Karpas-422 (cell line): ENCODE measurements at places on chromosomes 1 and 21.

DNA sequence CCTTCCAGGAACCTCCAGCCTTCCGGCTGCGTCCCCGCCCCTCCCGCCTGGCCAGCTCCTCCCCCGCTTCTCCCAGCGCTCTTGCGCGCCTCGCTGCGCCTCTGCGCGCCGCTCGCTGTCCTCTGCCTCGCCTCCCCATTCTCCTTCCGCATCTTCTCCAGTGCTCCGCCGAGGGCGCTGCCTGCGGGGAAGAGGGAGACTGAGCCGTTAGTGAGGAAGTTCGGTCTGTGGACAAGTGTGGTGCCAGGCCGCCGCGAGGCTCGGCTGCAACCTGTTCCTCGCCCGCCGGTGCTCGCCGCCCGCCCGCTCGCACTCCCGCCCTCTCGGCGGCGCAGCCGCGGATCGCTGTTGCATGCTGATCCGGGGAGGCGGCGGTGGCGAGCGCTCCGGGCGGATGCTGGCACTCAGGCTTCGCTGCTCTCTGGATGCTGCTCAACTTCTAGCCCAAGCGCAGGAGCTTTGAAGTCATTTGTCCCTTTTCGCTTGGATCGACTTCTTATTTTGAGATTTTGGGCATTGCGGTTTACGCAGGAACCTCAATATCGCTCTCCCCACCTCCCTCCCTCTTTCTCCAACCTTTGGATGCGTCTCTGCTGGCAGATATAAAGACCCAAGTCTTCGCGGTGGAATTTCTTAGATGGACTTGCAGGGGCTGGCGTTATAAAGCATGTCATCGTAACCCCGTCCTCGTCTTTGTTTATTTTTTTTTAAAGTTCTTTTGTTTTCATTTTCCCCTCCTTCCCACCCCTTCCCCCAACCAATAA lies 614 bp upstream of the CACNA1E start:
- no peak for DNase-seq

DNA sequence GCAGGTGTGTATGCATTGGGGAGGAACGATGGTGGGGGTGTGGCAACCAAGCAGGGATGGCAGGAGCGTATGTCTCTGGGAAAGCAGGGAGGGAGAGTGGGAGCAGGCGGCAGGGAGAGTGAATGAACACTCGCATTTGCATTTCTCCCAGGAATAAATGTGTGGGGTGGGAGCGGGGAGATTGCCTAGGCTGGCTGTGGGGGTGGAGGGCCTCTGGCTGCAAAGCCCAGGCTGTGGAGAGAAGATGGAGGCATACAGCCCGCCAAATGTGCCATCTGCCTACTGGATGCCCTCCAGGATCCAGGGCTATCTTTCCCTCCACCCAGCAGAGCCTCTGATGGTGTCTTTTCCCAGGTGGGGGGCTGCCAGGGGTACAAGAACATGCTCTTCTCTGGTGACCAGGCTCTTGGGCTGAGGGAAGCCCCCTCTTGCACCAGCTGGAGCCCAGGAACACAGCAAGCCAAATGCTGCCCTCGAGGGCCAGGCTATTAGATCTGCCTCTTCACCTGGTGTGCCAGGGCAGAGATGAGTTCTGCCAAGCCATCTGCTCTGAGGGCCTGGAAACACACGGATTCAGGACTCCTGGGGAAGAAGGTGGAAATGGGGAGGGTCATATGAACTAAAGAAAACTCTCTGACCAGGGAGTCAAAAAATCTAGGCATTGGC lies 1.7 kb upstream of the OPTC start:
- no peak for DNase-seq

DNA sequence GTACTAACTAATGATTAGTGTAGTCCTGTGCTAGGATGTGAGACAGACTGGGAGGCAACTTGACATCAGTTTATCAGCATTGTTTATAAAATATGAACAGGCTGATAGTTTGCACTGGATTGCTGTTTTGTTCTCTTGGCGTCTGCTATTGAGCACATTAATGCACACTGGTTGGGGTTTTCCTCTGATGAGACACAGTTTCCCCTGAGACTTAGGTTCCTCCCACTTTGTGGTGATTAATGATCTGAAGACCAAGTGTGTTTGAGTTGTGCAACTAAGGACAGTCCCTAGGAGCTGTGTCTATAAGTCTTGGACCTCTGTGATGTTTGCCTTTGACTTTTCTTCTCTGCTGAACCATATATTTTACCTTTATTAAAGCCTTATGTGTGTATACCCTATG lies 1015.4 kb downstream of the AMY1C start:
- no peak for DNase-seq

- DNase-seq = no peak
Measured at GRCh38 chr1:176558561-176558960, 95.6 kb downstream of the PAPPA2 start.

DNA sequence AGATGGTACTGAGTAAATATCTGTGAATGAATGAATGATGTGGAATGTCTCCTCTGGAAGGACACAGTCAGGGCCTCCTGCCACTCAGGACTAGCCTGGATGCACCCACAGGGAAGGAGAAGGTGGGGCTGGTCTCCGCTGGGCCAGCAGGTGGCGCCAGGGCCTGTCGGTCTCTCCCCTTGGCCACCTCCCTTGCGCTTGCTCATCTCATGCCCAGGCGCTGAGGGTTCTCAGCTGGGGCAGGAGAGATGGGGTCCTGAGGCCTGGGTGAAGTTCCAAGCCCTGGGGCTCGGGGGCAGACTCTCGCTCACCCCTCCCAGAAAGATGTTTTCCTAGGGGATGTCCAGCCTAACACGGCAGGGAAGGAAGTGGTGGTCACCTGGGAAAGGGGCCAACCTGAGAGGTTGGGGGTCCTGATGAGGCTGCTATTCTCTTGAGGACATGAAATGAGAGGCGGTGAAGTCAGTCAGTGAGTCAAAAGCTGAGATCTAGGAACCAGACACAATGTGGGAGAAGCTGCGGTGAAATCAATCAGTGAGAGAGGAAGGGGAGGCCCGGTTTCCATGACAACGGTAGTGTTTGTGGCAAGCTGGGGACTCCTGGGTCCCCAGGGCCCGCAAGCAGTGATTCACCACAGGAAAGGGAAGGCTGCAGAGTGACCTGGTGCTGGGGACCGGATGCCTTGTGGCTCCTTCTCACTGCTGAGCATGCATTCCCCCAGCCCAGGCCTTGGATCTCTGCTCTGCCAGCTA lies 14.6 kb upstream of the MEX3A start:
- DNase-seq = peak; percentile 93

DNA sequence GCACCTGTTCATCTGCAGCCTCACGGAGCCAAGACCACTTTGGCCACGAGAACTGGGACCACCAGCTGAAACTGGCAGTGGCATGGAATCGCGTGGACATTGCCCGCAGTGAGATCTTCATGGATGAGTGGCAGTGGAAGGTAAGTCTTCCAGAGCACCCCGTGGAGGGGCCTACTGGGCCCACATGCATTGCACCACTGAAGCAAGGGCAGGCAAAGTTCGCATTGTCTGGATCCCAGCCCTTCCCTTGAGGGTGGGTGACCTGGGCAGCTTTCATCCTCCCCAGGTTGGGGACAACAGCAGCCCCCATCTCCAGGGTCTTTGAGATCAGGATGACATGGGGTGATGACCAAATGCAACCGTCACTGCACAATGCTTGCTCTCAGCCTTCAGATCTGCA lies 37.5 kb downstream of the TRPM2 start:
- no peak for DNase-seq

- no peak for DNase-seq
Measured at GRCh38 chr1:70171512-70171911, 33.9 kb downstream of the LRRC40 start.

- peak; percentile 74 for DNase-seq
Measured at GRCh38 chr1:200381256-200381984, 28.4 kb downstream of the ZNF281 start.

DNA sequence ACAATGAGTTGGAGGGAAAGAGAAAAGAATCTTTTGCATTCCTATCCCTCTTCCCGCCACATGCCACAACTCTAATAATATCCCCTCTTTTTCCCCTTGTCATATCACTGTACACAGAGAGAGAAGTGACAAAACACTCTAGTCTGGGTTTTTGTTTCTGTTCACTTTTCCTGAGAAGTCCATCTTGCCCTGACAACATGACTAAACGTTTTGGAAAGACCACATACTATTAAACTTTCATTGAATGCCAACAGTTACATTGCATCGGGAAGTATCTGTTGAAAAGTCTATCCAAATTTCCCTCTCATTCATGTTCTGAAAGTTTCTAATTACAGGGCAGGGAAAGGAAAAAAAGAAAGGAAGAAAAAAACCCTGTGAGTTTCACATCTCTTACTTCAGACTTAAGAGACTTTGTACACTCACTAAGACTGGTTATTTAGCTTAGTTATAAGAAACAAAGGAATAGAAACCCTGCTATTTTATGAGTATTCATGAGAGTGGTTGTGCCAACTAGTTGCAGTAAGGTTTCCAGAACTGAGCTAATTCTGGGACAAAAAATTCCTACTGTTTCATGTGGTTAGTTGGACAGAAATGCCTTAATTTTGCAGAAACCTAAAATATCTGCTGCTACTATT lies 16.9 kb downstream of the PLA2G4A start:
- no peak for DNase-seq

GRCh38 chr1:171898941-171899340 lies 57.6 kb downstream of the DNM3 start:
- DNase-seq = no peak

- DNase-seq = no peak
Measured at GRCh38 chr1:155744711-155745283, 55.9 kb downstream of the DAP3 start.

DNA sequence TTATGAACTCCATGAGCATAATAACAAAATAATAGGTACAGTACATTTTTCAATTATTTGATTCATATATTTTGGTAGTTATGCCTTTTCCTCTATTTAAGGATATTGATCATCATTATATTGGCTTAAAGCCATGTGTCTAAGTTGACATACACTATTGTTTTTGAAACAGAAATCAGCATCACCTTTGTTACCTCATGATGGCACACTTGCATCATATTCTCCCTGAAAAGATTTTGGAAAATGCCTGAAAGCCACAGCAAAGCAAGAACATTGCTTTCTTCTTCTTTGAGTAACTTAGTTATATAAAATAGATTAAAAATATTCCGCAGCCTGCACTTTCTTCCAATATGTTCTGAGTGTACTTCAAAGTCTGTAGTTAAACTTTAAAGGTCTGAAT lies 33.3 kb downstream of the TMPRSS15 start:
- DNase-seq = no peak

DNA sequence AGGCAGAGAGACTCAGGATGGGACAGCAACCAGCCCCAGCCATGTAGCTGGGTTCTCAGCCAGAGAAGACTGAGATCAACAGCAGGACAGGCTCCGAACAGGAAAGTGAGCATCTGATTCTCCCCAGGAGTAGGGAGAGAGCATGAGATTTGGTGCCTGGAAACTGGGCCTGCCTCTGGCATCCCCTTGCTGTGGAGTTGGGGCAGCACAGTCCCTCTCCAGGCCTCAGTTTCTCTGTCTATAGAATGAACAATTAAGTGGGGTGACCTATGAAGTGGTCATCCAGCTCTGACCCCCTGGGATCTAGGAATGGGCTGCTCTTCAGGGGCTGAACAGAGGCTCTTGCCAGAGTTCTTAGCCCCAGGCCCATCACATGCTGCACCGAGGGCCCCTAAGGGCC lies 55.6 kb downstream of the KLHDC7A start:
- DNase-seq = no peak

DNA sequence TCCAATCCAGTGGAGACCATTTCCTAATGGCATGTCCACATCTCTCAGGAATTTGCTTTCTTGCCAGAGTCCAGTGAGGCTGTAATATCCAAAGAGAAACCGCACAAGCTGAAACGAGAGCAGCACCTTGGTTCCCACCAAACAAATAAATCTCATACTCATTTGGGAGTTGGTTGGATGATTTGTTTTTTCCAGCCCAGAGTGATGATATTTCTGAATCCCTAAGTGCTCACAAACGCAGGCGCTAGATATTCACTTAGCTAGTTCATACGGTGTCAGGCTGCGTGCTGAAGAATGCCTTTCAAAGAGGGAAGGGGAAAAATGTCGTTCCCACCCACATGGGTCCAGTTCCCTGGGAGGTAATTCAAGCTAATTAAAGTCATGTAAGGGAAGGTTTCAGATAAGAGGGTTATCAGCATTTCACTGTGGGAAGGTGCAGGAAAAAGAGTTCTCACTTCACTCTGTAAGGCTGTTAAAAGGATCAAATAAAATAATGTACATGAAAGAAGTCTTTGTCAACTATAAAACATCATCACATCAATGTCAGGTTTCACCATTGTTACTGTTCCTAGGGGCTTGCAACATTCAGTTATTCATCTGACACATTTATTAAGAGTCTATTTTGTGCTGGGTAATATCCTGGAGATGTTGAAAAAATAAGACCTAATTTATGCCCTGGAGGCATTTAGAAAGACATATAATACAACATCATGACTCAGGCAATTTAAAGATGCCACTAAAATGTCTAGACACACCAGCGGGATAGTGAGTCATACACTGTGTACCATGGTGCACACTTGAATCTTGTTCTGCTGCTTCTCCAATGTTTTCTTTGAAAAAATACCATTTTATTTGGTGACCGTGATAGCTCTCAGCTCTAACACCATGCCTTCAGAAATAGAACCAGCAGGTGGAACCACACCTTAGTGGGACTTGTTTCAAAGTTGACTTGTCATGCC lies 19.3 kb downstream of the DPT start:
- DNase-seq = no peak

DNA sequence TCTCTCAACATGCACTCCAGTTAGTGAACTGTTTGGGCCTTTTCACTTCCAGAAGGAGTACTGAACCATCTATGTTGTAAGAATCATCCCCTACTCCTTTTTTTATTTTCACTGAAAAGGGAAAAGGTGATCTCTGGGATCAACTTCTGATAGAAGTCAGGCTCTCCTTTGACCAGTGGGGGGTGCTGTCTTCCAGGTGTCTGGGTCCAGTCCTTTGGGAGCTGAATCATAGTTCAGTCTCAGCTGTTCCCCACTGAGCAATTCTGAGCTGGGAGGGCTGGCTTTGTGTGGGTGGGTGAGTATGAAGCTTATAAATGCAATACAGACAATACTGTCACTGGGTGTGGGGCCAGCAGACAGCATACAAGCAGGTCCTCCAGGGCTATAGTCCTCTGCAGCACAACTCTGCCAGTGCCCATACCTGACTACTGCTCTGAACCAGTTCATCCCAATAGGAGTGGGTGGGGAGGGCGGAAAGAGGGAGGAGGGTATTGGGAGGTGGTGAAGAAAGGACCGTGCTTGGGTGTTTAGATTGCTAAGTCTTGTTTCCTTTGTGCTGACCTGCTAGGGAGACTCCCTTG lies 12.5 kb upstream of the SARS1 start:
- peak; percentile 81 for DNase-seq

DNA sequence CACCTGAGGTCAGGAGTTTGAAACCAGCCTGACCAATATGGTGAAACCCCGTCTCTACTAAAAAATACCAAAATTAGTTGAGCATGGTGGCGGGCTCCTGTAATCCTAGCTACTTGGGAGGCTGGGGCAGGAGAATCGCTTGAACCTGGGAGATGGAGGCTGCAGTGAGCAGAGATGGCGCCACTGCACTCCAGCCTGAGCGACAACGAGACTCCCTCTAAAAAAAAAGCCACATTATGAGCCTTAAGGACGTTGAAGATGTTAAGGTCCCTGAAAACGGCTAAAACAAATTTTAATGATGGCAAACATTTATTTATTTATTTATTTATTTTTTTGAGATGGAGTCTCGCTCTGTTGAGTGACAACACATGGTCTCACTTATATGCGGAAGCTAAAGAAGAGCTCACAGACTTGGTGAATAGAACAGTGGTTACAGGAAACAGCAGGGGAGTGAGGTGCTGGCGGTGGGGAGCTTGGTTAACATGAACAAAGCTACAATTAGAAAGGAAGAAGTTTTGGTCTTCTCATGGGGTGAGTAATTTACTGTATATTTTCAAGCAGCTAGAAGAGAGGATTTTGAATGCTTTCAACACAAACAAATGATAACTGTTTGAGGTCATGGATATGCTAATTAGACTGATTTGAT lies 47.1 kb downstream of the TCP10L start:
- DNase-seq = no peak

GRCh38 chr1:232856541-232856940 lies 51.3 kb downstream of the MAP10 start:
- no peak for DNase-seq
